ENCODE measurements at places on chromosomes 5 and 9. TPM values are rescaled to one million over a fixed set of nuclear protein-coding genes. Genes with fewer than 3 reads are reported as not detected.

The TCF7 gene
- total RNA-seq, result 0.44 TPM

The SRD5A1 gene
- total RNA-seq, result 26.8 TPM

The PCDHB10 gene
- total RNA-seq, result 0.43 TPM

The FOXD4 gene
- 0.22 TPM for total RNA-seq

The RORB gene
- total RNA-seq, result under 0.01 TPM

The PCDHA9 gene
- under 0.01 TPM for total RNA-seq

The OR2V1 gene
- total RNA-seq, result not detected

The SLC1A1 gene
- total RNA-seq, result 12.9 TPM

The IFNA8 gene
- total RNA-seq, result not detected

The EXOC3 gene
- 45.4 TPM for total RNA-seq

The SURF6 gene
- 12.0 TPM for total RNA-seq

The FST gene
- 70.2 TPM for total RNA-seq

The HEXB gene
- 141 TPM for total RNA-seq

The PAX5 gene
- total RNA-seq, result not detected

The OLFML2A gene
- total RNA-seq, result 11.5 TPM

The INSL6 gene
- total RNA-seq, result not detected

The FBP2 gene
- not detected for total RNA-seq

The KCNIP1 gene
- not detected for total RNA-seq

The CDKN2B-AS1 gene
- total RNA-seq, result 9.2 TPM

The TMEM161B gene
- 12.3 TPM for total RNA-seq

The IL3 gene
- not detected for total RNA-seq

The FAM169A gene
- total RNA-seq, result 0.57 TPM

The SLC6A3 gene
- not detected for total RNA-seq

The FAM151B gene
- total RNA-seq, result 9.2 TPM

The SETD9 gene
- total RNA-seq, result 10.5 TPM

The RNF180 gene
- total RNA-seq, result 1.0 TPM

The SLC4A9 gene
- not detected for total RNA-seq

The CYSRT1 gene
- total RNA-seq, result 0.14 TPM

The FAXDC2 gene
- 12.7 TPM for total RNA-seq

The OR1Q1 gene
- total RNA-seq, result not detected

The CLTB gene
- 102 TPM for total RNA-seq

The PTPN3 gene
- total RNA-seq, result 0.14 TPM

The TICAM2 gene
- total RNA-seq, result 1.1 TPM

The FAM81B gene
- not detected for total RNA-seq

The NDUFB6 gene
- total RNA-seq, result 38.5 TPM

The STPG3 gene
- not detected for total RNA-seq

The CAMSAP1 gene
- 20.8 TPM for total RNA-seq

The SPATA24 gene
- total RNA-seq, result 7.0 TPM

The TAF11L5 gene
- not detected for total RNA-seq

The INSL4 gene
- not detected for total RNA-seq

The PAM gene
- total RNA-seq, result 125 TPM

The ACOT12 gene
- 0.57 TPM for total RNA-seq

The THBS4 gene
- total RNA-seq, result 0.14 TPM

The ZNF608 gene
- total RNA-seq, result 11.5 TPM

The MLANA gene
- total RNA-seq, result not detected

The TLR4 gene
- total RNA-seq, result 6.3 TPM

The ACTBL2 gene
- 3.3 TPM for total RNA-seq

Measured in placental pericyte (primary cell).